ENCODE measurements at places on chromosomes 13 and 19. TPM values are rescaled to one million over a fixed set of nuclear protein-coding genes. Genes with fewer than 3 reads are reported as not detected.

Gene GPR18
- not detected for total RNA-seq

Gene GNG7
- 0.03 TPM for total RNA-seq

Gene TOMM40
- total RNA-seq = 250 TPM

Gene ONECUT3
- total RNA-seq = not detected

Gene ELANE
- not detected for total RNA-seq

Gene ZNF66
- total RNA-seq = not detected

Gene NEK5
- total RNA-seq = 0.08 TPM

Gene ERCC1
- total RNA-seq = 164 TPM

Gene LSR
- total RNA-seq = 9.8 TPM

Gene IZUMO1
- not detected for total RNA-seq

Gene NALCN
- 4.8 TPM for total RNA-seq

Gene TRPC4
- total RNA-seq = 0.01 TPM

Gene FOXA3
- 0.83 TPM for total RNA-seq

Gene CACNG8
- 1.2 TPM for total RNA-seq

Gene SERP2
- not detected for total RNA-seq

Gene OR7C1
- total RNA-seq = not detected

Gene LGALS4
- 0.42 TPM for total RNA-seq

Gene ZNF90
- not detected for total RNA-seq

Gene LPAR2
- 3.1 TPM for total RNA-seq

Gene RANBP3
- 46.3 TPM for total RNA-seq

Gene ERICH6B
- total RNA-seq = not detected

Gene CEACAM4
- total RNA-seq = not detected

Gene SIN3B
- total RNA-seq = 20.1 TPM

Gene KRTDAP
- total RNA-seq = not detected

Gene STXBP2
- total RNA-seq = 43.8 TPM

Gene COL4A2
- total RNA-seq = 137 TPM

Gene ZNF723
- not detected for total RNA-seq

Gene CLC
- not detected for total RNA-seq

Gene CRLF1
- total RNA-seq = 4.5 TPM

Gene PSG2
- total RNA-seq = not detected

Gene ZNF835
- total RNA-seq = not detected

Gene RB1
- 11.9 TPM for total RNA-seq

Gene TMED1
- 31.7 TPM for total RNA-seq

Gene UHRF1
- 48.8 TPM for total RNA-seq

Gene POSTN
- total RNA-seq = 0.08 TPM

Gene LILRA6
- total RNA-seq = 0.06 TPM

Gene RFPL4A
- total RNA-seq = 0.31 TPM

Gene ATP4B
- not detected for total RNA-seq

Gene KLK6
- total RNA-seq = 0.17 TPM

Gene BST2
- 0.43 TPM for total RNA-seq

Gene RNF225
- total RNA-seq = 0.12 TPM

Gene CLIP3
- 0.95 TPM for total RNA-seq

Gene HPN
- 0.08 TPM for total RNA-seq

Gene MEIOSIN
- total RNA-seq = 0.06 TPM

Gene ANGPTL8
- total RNA-seq = not detected

Gene GRIN2D
- 7.9 TPM for total RNA-seq

Gene CSNK1A1L
- not detected for total RNA-seq
